ENCODE measurements at places on chromosomes 5 and 9. TPM values are rescaled to one million over a fixed set of nuclear protein-coding genes. Genes with fewer than 3 reads are reported as not detected.

DNA sequence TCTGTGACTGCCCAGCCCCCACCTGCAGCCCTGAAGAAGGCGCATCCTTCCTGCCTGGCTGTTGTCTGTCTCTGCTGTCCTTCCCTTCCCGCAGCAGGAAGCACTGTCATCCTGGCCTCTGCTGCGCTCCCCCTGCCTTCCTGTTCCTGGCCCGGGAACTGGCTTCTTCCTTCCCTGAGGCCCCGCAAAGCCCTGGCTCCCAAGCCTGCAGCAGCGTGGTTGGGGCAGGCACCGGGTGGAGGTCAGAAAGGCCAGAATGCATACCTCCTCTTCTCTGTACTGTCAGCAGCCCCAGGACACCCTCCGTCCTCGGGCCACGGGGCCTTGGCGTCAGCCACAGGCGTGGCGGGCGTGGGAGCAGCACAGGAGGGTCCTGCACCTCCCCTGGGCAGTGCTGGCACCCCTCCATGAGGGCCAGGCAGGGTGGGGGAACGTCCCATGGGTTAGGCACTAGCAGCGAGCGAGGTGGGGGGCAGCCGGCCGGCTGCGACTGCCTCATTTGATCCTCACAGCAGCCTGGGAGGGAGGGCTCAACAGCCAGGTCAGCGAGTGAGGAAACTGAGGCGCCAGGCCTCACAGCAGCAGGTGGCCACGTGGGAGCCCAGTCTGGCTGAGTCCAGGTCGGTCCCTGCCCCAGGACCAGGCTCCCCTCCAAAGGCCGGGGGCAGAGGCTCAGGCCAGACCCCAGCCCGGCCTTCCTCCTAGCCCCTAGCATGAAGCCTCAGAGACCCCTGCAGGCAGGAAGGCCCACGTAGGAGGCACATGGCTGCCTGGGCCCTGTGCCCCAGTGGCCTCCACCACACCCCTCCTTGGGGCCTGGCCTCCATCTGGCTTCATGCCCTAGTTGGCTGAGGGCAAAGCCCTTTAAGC is 9.4 kb downstream of the FLT4 start:
- DNase-seq, result no peak

GRCh38 chr5:79588696-79589095 is 23.5 kb upstream of the TENT2 start:
- DNase-seq, result no peak

GRCh38 chr9:26565118-26565517 is 327.5 kb downstream of the CAAP1 start:
- DNase-seq, result no peak

GRCh38 chr5:170846846-170847245 is 15.0 kb upstream of the RANBP17 start:
- DNase-seq, result no peak

DNA sequence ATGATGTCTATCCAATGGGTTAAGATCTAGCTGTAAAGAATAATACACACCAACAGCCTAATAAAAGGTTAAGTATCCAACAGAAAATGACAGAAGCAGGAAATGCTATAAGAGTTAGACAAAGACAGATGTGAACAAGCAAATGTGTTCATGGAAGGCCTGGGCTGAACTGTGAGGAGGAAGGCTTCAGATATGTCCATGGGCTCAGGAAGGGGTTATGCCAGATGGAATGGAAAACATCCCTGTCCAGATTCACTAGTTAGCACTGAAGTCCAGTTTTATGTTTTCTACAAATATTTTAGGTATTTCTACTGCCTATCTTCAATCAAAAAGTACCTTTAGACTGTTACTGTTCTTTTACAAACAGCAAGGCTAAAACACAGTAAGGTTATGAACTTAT is 27.1 kb downstream of the ERAP1 start:
- DNase-seq, result no peak

DNA sequence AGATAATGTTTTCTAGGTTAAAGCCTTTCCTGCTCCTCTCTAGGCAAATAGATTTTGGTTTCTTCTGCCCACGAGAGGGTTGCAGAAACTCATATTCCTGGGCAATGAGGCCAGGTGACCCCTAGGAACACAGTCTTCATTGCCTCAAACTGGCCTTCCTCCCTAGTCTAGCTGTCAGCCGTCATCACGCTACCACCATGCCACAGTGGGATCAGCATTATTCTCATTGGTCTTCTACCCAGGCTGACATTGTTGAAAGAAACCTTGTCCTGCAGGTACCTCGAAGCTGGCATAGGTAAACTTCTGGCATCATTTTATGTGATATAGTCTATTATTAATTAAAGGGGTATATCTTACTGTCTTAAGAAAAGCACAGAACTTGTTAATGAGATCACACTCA is 51.1 kb downstream of the ELL2 start:
- DNase-seq, result no peak

- no peak for DNase-seq
Observed at GRCh38 chr5:73540192-73540591, 25.2 kb downstream of the ANKRA2 start.

- no peak for DNase-seq
Observed at GRCh38 chr9:12955510-12956163, 180.8 kb downstream of the LURAP1L start.

GRCh38 chr9:8188723-8189407 is 389.3 kb upstream of the DMAC1 start:
- DNase-seq, result no peak

Gene HSDL2
- 15.3 TPM for total RNA-seq

Gene DOCK2
- total RNA-seq, result 354 TPM

Gene HTR1A
- total RNA-seq, result not detected

DNA sequence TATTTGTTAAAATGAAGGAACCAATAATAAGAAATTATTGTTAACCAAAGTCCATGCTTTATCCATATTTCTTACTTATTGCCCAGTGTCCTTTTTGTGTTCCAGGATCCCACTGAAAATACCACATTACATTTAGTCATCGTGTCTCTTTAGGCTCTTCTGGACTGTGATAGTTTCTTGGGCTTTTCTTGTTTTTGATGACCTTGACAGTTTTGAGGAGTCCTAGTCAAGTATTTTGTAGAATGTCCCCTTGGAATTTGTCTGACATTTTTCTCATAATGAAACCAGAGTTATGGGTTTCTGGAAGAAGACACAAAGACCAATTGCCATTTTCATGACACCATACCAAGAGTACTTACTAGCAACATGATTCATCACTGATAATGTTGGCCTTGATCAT is 13.6 kb upstream of the COMMD10 start:
- no peak for DNase-seq

- DNase-seq, result no peak
Observed at GRCh38 chr5:146203872-146204192, 427 bp downstream of the RBM27 start.

DNA sequence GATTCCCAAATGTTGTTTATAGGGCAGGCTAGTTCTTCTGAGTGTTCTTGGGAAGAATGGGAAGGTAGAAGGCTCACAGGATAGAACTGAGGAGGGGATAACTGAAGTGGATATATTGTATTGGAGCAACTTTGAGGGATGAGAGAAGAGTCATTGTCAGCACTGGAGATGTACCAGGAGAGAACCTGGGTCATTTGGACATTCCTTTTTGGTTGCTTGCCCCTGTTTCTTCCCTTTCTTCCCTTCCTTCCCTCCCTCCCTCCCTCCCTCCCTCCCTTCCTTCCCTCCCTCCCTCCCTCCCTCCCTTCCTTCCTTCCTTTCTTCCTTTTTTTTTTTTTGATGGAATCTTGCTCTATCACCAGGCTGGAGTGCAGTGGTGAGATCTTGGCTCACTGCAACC is 45.3 kb downstream of the RALGPS1 start:
- no peak for DNase-seq

Measured in CD4-positive, CD25-positive, alpha-beta regulatory T cell (primary cell).